IMR-90 (cell line): ENCODE measurements at places on chromosomes 12 and 14. TPM values are rescaled to one million over a fixed set of nuclear protein-coding genes. Genes with fewer than 3 reads are reported as not detected.

The MYO1H gene
- polyA plus RNA-seq = not detected in 2 replicates

The ELK3 gene
- 27.5 and 35.7 TPM in 2 replicates for polyA plus RNA-seq

DNA sequence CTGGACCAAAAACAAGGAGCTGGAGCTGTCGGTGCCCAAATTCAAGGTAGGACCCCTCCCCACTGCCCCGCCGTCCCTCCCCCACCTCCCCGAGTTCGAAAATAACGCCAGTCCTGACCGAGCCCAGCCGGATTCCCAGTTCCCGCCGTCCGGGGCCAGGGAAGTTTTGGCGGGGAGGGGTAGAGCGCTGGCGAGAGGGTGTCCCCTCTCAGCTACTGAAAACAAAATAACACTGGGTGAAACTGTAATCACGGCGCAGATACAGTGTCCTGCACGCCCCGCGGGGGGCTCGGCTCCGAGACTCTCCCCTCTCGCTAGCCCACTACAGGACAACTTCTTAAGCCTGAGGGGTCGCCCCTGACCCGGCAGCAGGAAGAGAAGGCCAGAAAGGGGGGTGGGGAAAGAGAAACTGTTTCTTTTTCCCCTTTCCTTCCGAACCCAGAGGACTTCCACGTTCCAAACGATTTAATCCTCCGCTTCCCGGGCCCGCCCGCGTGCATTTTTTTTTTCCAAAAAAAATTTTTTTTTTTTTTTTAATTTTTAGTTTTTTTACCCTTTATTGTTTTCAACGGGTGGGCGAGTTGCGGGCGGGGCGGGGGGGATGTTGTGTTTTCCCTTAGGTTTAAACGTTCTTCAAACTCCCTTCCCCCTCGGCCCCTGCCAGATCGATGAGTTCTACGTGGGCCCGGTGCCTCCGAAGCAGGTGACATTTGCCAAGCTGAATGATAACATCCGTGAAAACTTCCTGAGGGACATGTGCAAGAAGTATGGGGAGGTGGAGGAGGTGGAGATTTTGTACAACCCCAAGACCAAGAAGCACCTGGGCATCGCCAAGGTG is 1.6 kb downstream of the SETD1B start:
- no peak for DNase-seq

DNA sequence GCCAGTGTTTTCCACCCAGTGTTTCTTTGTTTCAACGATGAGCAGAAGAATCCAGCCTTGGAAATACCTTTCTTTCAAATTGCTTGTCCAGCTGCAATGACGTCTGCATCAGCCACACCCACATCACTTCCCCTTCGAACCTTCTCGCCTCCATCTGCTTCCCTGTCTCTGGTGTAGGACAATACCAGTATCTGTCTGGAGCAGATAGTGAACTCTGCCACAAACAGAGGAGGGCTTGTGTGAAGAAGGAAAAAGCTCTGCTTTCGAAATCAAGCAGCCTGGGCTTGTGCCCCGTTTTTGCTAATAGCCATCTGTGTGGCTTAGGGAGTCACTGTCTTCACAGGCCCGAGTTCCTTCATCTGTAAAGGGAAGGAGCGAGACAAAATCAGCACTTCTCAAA is 415.4 kb downstream of the ZFP36L1 start:
- DNase-seq = peak; percentile 44

The TTC9 gene
- 0.01 and 0.02 TPM in 2 replicates for polyA plus RNA-seq

DNA sequence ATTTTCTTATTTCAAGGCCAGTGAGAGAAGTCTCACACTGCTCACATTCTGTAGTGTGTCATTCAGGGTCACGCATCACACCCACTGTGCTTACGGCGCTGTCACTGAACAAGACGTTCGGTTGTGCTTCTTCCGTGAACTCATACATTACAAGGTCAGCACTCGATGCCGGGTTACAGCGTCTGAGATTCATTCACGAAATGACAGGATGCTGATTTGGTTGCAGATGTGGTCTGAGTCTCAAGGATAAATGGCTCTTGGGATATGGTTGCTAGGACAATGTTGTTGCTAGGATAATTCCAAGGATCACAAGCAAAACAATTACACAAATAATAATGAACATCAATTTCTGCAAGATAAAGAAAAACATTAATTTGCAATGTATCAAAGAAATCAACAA is 47.4 kb downstream of the STX2 start:
- DNase-seq = no peak

DNA sequence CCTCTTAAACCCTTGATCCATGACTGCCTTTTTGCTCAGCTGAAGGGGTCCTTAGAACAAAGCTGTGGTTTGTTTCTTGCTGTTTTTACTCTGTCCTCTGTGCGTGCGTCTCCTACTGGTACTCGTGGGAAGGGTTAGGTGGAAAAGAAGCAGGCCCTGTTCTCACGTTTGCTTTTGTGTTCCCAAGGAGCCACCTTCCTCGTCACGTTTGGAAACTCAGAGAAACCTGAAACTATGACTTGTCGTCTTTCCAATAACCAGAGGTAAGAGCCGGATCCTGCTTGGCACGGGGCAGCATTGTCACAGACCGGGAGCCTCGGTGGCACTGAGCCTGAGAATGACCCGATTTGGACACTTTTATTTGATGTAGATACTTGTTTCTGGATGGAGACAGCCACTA is 13.1 kb downstream of the ZFYVE21 start:
- no peak for DNase-seq

DNA sequence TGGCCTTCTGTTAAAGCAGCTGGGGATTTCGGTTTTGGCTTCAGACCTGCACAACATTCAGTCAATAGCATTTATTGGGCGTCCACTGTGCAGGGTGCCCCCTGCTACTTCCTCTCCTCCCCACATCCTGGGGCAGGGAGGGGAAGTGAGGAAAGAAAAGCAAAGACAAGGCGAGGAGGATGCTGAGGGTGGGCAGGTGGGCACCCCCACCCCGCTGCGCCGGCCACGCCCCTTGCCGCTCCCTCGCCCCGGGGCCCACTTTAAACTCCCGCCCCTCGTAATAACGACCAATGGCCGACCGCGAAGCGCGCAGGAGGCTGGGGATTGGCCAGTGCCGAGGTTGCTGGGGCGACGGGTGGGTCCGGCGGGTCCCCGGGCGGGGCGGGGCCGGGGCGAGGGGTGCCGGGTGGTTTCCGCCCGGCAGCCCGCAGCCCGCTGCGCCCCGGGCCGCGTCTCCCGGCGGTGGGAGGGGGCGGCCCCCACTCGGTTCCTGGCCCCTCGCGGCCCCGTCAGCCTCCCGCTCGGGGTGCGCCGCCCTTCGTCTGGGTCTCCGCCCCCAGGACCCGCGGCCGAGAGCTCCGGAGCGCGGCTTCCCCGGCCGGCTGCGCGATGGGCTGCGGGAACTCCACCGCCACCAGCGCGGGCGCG is at the start of gene C12orf75:
Gene C12orf75 (plus strand): TSS at position 409 of the 648 bp plus-strand sequence. CDS start 201 bp downstream, at position 610.
- DNase-seq = peak; percentile 68

GRCh38 chr12:93776581-93777018 is 99.4 kb downstream of the CRADD start:
- DNase-seq = peak; percentile 93

DNA sequence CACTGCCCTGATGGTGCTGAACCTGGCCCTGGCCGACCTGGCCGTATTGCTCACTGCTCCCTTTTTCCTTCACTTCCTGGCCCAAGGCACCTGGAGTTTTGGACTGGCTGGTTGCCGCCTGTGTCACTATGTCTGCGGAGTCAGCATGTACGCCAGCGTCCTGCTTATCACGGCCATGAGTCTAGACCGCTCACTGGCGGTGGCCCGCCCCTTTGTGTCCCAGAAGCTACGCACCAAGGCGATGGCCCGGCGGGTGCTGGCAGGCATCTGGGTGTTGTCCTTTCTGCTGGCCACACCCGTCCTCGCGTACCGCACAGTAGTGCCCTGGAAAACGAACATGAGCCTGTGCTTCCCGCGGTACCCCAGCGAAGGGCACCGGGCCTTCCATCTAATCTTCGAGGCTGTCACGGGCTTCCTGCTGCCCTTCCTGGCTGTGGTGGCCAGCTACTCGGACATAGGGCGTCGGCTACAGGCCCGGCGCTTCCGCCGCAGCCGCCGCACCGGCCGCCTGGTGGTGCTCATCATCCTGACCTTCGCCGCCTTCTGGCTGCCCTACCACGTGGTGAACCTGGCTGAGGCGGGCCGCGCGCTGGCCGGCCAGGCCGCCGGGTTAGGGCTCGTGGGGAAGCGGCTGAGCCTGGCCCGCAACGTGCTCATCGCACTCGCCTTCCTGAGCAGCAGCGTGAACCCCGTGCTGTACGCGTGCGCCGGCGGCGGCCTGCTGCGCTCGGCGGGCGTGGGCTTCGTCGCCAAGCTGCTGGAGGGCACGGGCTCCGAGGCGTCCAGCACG is 4.7 kb downstream of the LTB4R start:
- no peak for DNase-seq

DNA sequence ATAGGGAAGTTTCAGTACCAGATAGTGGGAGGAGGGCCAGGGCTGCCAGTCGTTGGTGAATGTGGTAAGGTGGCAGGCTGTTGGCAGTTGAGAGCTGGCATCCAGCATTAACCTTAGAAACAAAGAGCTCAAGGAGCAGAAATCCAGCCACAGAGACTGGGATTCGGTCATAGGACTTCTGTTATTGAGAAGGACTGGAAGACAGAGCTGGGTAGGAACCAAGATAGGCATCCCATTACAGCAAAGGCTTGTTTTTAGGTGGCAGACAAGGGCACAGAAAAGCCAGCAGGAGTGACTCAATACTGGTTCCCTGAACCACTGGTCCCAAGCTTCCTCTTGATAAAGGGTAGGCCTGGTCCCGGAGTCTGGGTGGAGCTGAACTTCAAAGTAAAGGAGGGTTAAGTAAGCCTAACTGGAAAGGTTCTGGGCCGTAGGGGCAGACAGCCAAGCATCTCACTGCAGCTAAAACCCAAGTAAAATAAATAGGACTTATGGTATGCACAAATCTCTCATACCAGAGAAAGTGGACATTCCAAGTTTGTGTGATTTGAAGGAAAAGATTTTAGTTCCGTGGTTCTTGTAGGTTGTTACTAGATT is 147.9 kb downstream of the ETV6 start:
- DNase-seq = peak; percentile 97

The RIPK3 gene
- polyA plus RNA-seq = 0.09 TPM in 1 of 2 replicates, not detected in the other

The PMEL gene
- 5.8 and 5.9 TPM in 2 replicates for polyA plus RNA-seq

The IFNG-AS1 gene
- polyA plus RNA-seq = not detected in 2 replicates

- peak; percentile 91 for DNase-seq
Observed at GRCh38 chr14:93984987-93985410, 8.6 kb upstream of the ASB2 start.

The CPNE6 gene
- not detected in 2 replicates for polyA plus RNA-seq

DNA sequence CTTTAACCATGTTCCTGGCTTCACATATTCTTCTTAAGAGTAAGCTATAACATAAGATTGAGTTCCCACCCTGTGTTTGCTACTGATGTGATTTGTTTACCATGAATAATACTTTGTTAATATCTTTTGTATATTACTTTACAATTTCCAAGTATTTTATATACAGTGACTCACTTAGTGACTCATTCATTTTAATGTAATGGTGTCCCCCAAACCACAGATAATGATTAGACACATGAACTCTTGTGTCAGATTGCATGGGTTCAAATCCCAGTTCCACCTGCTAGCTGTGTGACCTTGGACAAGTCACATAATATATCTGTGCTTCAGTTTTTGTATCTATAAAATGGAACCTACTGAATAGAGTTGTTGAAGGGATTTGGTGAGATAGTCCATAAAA is 76.1 kb downstream of the MYF5 start:
- peak; percentile 56 for DNase-seq

DNA sequence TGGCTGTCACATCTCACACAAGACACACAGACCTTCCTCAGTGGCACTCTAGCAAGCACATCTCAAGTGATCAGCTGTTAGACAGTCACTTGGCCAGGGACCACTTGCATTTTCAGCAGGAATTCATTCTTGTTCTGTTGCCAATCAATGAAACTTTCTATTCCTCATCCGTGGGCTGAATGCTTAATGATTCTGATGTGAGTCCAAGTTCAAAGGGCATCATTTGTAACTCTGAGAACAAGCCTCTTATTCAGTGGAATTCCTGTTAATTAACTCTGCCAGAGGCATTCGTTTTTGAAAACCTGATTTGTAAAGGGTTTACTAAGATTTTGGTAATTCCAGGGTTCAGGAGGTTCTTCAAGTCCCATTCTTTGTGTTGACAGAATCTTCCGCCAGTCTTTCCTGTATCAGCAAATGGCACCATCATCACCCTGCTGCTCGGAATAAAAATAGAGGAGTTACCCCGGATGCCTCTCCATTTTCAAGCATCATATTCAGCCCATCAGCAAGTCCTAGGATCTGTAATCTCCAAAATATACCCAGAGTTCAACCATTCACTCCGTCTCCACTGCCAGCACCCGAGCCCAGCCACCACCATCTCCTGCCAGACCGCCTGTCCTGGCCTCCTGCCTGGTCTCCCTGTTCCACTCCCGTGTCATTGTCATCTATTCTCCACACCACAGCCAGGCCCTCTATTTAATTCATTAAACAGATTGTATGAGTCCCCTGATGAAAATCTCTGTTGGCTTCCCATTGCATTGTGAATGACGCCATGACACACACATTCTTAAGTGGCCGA is 473.4 kb downstream of the AACS start:
- DNase-seq = no peak

DNA sequence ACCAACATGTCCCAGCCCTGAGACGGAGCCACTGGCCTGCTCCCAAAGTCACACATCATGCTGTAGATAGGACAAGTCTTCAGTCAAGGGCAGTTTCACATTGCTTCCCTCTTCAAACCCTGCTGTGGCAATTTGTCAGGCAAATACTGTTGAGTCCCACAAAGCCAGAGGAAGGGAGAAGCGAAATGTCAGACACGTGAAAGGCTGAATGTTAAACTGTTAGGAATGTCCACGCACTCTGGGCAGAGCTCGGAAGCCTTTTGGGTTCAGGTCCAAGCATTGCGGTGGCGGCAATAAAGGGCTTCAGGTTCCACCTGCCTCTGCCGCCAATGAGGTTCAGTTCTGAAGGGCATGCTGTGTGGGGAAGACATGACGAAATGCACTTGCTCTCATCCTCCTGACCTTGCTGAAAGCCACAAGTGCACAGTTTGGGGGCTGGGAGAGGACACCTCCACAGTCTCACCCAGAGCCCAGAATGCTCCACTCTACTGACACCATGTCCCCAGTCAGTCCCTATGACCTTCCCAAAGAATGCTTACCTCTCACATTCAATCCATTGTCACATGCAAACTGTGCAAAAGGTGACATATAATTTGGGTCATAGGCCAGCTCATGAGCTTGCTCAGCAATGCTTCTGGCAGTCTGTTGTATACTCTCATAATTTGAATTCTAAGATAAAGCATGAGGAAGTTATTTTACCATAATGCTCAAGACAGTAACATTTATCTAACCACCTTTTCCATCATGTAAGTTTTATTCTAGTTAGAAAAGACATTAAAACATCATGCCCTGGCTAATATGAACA is 35.7 kb downstream of the RAD9B start:
- DNase-seq = no peak

GRCh38 chr14:61470961-61471293 is 149.5 kb downstream of the PRKCH start:
- no peak for DNase-seq
